ENCODE measurements at places on chromosomes 11 and 22.

- DNase-seq, result no peak
Observed at GRCh38 chr11:100757646-100758045, 70.6 kb downstream of the ARHGAP42 start.

- no peak for DNase-seq
Observed at GRCh38 chr11:119701591-119702549, 27.1 kb downstream of the NECTIN1 start.

GRCh38 chr11:701741-702461 is 4.1 kb upstream of the EPS8L2 start:
- DNase-seq, result no peak

DNA sequence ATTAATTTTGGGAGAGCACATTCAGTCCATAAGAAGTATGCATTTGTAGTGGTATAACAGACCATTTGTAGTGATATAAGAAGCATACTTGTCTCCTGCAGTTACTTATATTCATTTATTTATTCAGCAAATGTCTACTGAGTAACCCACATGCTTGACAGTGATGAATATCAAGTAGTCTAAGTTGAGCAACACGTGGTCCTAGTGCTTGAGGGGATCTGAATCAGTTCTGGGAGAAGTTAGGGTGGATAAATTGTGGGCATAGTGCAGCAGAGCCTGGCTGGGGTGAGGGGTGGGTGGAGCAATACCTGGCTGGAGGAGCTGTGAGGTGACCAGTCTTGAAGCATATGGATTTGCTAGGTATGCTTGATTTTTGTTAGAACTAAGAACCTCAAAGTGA is 24.3 kb downstream of the STX3 start:
- DNase-seq, result no peak

DNA sequence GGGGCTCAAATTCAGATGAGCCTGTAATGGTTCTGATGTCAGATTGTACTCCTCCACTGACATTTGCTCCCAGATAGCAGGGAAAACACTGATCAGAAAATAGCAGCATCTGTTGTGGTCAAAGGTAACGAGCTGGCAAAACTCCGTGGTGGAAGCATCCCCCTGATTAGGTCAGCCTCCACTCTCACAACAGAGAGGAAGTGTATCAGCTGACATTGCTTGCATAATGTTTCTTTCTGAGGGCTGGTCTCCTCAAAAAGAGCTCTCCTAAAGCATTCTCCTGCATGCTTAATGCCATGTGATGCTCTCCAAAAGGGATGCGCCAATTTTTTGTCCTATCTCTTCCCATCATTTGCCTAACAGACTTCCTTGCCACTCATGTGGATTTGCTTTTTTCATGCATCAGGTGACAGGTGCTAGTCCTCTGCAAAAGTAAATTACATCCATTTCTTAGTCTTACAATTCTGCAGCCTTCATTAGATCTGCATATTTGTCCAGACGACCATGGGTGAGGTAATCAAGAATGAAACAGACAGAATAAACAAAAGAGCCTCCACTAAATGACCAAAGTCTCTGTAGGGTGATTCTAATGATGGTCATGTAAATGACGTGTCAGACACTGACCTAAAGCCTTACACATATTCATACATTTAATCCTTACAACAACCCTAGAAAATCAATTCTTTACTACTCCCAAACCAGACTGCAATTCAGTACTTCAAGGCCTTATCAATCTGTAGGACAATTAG is 6.4 kb upstream of the TENM4 start:
- DNase-seq, result no peak

DNA sequence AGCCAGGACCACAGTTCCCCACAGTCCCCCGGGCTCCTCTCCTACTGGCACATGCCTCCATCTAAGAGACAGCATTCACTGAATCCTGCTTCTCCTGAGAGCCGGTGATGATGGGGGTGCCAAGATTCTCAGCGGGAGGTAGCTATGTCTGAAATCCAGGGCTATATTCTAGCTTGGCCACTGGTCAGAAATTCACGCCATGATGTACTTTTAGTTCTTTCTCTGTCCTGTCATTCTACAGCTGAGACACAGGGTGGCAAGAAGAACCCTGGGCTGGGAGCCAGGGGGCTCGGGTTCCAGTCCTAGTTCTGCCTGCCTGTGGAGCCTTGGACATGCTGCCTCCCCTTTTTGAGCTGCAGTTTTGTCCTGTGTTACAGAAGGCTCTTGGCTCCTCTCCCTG is 59.2 kb upstream of the PHOX2A start:
- DNase-seq, result no peak

- DNase-seq, result no peak
Observed at GRCh38 chr11:2704896-2705606, 5.3 kb upstream of the KCNQ1OT1 start.

GRCh38 chr11:60280412-60280811 is at the start of gene MS4A4A:
Gene MS4A4A (plus strand): TSS chr11:60280666. CDS start chr11:60280676, 10 bp downstream.
- DNase-seq, result peak; percentile 32

- DNase-seq, result no peak
Observed at GRCh38 chr11:67376873-67377808, 3.7 kb upstream of the CLCF1 start.

DNA sequence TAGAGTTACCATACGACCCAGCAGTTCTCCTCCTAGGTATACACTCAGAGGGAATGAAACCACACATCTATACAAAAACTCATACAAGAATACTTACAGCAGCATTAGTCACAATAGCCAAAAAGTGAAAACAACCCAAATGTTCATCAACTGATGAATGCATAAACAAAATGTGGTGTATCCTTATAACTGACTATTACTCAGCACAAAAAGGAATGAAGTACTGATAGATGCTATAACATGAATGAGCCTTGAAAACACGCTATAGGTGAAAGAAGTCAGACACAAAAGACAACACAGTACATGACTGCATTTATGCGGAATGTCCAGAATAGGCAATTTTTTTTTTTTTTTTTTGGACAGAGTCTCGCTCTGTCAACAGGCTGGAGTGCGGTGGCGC is 23.1 kb downstream of the NCAPD3 start:
- DNase-seq, result no peak

DNA sequence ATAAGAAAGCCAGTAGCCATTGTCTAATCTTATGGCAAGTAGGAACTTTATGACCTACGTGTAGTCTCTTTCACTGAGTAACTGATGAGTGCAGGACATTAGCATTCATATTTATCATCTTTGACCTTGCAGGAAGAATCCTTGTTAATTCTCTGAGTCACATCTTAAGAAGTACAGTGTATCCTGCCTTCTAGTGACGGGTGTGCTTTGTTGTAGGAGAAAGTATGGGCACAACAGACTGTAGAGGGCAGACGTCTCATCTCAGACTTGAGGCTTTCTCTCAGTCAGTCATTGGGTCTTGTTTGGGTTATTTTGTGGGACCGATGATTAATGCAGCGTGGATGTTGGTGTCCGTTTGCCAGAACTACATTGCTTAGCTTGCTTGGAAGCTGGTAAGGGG is 6.8 kb downstream of the RNF214 start:
- no peak for DNase-seq

GRCh38 chr11:12196308-12196707 is 85.9 kb downstream of the MICAL2 start:
- no peak for DNase-seq

DNA sequence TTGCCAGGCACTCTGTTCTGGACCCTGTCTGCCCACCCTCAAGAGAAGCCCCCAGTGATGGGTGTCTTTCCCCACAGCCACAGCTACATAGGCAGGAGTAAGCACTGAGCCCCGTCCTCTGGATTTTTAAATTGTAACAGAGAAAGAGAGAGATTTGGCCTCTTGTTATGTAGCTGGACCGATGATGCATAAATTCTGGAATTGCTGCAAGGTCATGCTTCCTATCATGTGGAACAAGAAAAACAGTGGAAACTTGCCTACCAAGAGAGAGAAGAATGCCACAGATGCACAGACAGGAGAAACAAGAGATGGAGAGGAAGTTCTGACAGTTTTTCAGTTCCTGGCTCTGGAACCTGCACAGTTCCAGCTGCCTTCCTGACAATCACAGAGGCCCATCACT is 150.2 kb downstream of the ETS1 start:
- no peak for DNase-seq

- DNase-seq, result no peak
Observed at GRCh38 chr22:28951969-28952521, 68.7 kb downstream of the ZNRF3 start.

DNA sequence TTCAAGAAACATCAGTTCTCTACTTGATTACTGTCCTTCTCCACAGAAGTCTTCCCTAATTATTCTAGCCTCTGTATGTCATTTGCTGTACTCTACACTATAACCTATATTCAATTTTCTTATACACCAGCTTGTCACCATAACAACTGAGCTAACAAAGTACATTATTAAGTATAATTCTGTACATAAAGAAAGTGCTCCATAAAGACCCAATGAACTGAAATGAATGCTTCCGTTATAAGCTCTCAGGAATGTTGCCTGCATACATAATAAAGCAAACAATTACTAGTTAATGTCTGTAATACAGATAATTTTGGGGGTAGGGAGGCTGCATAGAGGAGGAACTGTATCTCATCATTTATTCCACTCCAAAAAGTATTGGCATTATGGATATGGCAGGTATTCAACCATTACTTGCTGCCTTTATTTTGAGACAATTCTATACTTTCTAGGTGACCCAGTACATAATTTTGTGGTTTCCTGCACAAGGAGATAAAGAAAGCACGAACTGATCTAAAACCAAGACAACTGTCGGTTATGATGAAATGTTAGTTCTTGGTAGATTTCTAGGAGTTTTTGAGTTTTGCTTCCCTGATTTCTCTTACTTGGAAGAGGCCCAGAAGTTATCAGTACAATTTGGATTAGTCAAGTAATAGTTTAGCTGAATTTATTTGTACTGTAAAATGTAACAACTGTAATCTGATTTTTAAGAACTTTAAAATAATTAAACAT is 202.5 kb downstream of the SBF2 start:
- no peak for DNase-seq

DNA sequence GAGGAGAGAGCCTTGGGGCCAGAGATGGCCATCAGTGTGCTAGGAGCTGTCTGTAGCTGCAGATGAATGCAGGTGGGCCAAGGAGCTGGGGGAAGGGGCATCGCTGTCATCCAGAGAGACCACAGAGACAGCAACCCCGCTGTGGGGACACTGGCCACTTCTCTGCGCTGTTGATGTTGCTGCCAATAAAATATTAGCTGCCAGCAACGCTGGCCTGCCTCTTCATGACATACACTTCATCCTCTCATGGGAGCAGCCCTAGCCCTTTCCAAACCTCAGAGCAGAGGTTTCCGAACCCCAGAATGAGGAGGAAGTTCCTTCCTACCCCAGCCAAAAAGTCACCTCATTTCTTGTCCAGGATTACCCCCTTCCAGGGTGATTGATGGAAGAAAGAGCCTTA is 106.2 kb downstream of the PARVA start:
- no peak for DNase-seq

GRCh38 chr22:20761536-20761935 is 12.4 kb upstream of the SERPIND1 start:
- no peak for DNase-seq

Measured in germinal center (tissue), 1 donor.